ENCODE measurements at places on chromosomes 2 and 18. TPM values are rescaled to one million over a fixed set of nuclear protein-coding genes. Genes with fewer than 3 reads are reported as not detected.
A peak's percentile ranks its signal among the peaks of the same experiment; 100 is the strongest.

DNA sequence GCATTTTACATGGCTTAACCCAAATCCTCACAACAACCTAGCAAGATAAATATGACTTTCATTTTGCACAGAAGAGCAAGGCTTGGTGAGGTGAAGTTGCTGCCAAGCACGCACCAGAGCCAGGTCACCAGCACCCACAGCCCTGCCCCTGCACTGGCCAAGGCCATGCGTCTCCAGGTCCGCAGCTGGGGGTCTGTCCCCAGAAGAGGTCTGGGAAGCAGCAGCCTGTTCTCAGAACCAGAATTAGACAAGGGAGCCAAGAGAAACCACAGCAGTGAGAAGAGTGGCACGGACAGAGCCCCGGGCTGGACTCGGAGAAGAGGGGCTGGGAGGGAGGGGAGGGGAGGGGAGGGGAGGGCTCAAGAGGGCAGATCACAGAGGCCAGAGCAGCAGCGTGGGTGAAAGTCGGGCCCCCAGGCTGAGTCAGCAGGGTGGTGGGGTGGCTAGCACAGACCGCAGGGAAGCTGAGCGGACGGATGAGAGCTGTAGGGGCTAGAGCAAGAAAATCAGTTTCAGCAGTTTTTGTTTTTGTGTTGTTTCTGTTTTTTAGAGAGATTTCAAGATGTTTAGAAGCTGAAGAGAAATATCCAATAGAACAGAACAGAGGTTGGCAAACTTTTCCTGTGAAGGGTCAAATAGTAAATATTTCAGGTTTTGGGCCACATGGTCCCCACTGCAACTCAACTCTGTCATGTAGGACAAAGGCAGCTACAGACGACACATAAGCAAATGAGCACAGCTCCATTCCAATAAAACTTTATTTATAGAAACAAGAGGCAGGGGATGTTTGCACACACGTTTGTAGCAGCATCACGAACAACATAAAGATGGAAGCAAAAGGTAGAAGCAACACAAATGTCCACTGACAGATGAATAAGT, 7.4 kb upstream of the MTERF4 start:
- DNase-seq: no peak

- DNase-seq: peak; percentile 52
These were observed 58.1 kb upstream of the SLC66A3 start for GRCh38 chr2:11097038-11097720.

DNA sequence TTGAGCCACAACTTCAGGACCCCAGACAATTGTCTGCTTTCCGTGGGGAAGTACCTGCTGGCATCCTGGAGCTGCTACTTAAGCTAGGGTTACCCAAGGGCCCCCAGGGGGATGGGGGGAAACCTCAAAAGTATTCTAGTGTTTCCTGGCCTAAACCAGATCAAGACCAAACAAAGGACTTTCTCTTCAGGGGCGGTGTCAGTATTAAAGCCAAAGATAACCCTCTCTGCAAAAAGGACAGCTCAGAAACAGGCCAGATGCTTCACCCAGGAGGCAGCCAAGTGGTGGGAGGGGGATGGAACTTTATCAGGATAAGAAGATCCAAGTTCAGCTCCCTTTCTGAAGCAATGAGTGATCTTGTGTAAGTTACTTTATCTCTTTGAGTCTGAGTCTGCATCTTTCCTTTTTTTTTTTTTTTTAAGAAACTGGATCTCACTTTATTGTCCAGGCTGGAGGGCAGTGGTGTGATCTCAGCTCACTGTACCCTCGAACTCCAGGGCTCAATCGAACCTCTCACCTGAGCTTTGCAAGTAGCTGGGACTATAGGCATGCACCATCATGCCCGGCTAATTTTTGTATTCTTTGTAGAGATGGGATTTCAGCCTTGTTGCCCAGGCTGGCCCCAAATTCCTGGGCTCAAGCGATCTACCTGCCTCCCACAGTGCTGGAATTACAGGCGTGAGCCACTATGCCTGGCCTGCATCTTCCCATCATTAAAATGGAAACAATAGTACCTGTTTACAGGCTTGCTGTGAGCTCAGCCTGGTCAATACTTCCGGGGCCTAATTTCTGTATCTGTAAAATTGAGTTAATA, 151.8 kb upstream of the PTPRM start:
- peak; percentile 72 for DNase-seq

GRCh38 chr2:73292906-73293533, 328 bp downstream of the EGR4 start:
- no peak for DNase-seq

DNA sequence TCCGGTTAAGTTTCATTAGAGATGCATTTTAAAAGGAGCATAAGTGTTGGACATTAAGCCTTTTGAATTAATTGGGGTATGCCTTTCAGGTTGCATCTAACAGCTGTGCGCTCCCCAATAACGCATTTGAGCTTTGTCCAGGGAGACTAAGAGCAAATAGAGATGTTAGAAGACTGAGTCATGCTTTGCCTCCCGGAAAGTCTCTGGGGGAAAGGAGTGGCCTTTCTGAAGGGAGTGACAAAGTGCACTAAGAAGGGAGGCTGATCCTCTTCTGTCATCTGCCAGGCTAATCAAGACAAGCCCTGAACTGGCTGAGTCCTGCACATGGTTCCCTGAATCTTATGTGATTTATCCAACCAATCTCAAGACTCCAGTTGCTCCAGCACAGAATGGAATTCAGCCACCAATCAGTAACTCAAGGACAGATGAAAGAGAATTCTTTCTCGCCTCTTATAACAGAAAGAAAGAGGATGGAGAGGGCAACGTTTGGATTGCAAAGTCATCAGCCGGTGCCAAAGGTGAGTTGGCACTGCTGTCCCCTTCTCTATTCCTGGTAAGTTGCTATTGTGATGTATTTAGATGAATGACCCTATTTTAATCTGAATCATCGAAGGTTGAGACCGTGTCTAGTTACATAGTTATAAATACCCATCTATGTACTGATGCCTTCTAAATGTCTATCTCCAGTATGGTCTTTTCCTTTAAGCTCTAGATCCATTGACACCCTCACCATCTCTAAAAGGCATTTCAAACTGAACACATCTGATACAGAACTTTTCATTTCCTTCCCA, 12.1 kb downstream of the TTL start:
- peak; percentile 77 for DNase-seq

GRCh38 chr2:85697096-85697495, 2.9 kb downstream of the GNLY start:
- no peak for DNase-seq

DNA sequence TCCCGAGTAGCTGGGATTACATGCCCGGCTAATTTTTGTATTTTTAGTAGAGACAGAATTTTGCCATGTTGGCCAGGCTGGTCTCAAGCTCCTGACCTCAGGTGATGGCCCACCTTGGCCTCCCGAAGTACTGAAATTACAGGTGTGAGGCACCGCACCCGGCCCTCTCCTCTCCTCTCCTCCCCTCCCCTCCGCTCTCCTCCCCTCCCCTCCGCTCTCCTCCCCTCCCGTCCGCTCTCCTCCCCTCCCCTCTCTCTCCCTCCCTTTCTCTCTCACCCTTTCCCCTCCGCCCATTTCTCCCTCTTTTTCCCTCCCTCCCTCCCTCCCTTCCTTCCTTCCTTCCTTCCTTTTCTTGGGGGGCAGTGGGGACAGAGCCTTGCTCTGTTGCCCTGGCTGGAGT, 28.4 kb downstream of the CD8B start:
- DNase-seq: no peak

- no peak for DNase-seq
These were observed 92.7 kb upstream of the ASAP2 start for GRCh38 chr2:9113916-9114315.

- peak; percentile 87 for DNase-seq
These were observed 1.7 kb upstream of the POLR2D start for GRCh38 chr2:127859712-127860085.

DNA sequence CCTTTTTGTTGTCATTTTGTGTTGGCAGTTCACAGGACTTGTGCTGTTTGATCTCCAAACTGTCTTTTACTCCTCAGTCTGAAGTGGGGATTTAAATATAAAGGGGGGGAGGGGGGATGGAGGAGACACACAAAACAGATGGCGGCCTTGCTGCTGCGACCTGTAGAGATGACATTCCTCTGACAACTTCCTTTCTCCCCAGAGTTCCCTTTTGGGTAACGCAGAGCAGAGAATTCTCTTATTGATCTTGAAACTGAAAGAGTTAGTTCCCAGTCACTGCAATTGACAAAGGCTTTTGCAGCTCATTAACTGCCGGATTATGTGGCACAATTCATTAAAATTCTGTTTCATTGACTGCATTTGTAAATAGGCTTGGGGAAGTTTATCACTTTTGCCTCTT, 279.3 kb downstream of the TSN start:
- no peak for DNase-seq

DNA sequence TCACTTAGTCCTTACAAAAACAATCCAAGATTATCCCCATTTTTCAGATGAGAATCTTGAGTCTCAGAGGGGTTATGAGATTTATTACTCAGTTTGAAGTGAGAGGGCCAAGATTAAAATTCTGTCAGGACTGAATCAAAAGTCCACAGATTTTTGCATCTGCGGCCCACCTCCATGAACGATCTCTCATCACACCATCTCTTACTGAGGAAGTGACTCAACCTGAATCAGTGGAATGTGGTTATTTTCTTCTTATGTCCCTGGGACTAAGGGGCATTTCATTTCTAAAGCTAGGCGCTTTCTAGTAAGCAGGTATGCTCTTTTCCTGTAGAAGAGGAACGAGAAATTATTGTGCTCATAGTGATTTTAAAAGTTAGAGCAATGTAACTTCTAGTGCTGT, 360.3 kb upstream of the SPHKAP start:
- peak; percentile 78 for DNase-seq

- DNase-seq: no peak
These were observed 69.6 kb downstream of the MDH1 start for GRCh38 chr2:63658176-63658968.

GRCh38 chr2:137747509-137747908, 216.8 kb upstream of the HNMT start:
- no peak for DNase-seq

- DNase-seq: no peak
These were observed 797 bp downstream of the KLHL14 start for GRCh38 chr18:32771871-32772580.

GRCh38 chr2:126982935-126983334, 84.2 kb downstream of the TEX51 start:
- no peak for DNase-seq

GRCh38 chr2:128374001-128374710, 55.5 kb upstream of the HS6ST1 start:
- peak; percentile 70 for DNase-seq

- DNase-seq: no peak
These were observed 103.7 kb downstream of the CTAGE1 start for GRCh38 chr18:22314001-22314400.

DNA sequence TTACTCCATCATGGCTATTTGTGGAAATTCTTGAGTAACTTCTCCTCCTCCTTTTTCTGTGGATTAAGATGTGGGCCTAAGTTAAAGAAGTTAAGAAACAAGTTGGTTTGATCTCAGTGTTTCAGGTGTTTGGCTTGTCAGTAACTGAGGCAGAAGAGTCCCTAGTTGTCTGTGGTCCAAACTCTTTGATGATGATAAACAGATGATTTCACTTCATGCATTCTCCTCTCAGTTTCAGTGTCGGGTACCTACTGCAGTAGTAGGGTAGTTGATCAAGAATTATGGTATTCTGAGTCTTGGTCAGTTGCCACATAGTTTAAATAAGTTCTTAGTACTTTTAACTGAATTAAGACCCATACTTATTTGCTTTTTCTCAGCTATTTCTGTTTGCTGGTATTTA, 85.6 kb downstream of the NCOA1 start:
- no peak for DNase-seq

- DNase-seq: no peak
These were observed 68.9 kb downstream of the ZNF521 start for GRCh38 chr18:25282896-25283703.

- DNase-seq: no peak
These were observed 228.4 kb downstream of the FHOD3 start for GRCh38 chr18:36525913-36526312.

DNA sequence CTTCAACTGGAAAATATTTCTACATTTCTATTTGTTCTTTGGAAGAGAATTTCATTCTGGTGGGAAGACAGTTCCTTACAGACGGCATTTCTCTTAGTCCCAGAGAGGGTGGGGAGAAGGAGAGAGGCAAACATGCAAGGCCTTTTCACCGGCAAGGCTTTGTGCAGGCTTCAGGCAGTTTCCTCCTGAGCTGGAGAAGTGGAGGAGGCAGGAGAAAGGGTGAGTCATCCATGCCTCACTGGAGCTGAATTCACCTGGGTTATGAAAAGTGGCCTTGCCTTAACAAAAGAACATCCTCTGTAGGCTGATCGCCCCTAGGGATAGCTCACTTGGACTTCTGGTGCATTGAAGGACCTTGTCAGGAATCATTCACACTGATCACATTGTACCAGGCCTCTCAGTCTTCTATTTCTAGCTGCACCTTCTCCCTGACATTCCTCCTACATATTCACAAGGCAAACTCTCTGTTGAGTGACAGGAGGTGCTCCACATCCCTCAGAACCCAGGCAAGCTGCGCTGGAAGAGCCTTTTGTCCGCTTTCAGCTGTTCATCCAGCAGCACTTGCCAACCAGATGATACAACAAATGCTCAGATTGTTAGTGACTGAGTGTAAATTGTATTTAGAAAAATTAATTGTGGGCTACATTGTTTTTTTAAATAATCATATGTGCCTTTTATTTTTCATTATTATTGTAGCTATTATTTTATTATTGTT, 796.1 kb downstream of the DCDC2C start:
- peak; percentile 7 for DNase-seq

GRCh38 chr2:141037361-141037760, 1093.5 kb downstream of the LRP1B start:
- no peak for DNase-seq

DNA sequence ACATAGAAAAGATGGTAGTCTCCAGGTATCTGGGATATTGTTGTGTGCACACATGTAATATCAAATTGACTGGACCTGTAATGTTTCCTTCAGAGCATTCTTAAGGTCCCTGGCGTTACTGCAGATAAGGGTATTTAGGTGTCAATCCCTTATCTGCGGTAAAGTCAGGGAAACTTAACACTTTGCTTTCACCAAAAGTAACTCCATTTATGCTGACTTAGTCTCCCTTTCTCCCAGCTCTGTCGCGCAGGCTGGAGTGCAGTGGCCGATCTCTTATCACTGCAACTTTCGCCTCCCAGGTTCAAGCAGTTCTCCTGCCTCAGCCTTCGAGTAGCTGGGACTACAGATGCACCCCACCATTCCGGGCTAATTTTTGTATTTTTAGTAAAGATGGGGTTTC, 1.8 kb downstream of the CNNM3 start:
- no peak for DNase-seq

Gene EDAR
- 0.03 TPM for total RNA-seq

Gene NGEF
- not detected for total RNA-seq

Gene SRD5A2
- not detected for total RNA-seq

Gene CD8B2
- not detected for total RNA-seq

Gene EFR3B
- total RNA-seq: 0.58 TPM

Gene FBXO36
- total RNA-seq: 1.9 TPM

Gene WNT10A
- 2.8 TPM for total RNA-seq

Gene HOXD13
- total RNA-seq: not detected

Gene GPR35
- total RNA-seq: 0.07 TPM

Gene ZBTB7C
- total RNA-seq: under 0.01 TPM

Gene DSC3
- total RNA-seq: 140 TPM

Gene NPAS2
- 14.6 TPM for total RNA-seq

Gene SERPINB7
- total RNA-seq: 190 TPM

Gene CLEC4F
- total RNA-seq: not detected

Gene FBXO15
- total RNA-seq: 0.56 TPM

Data from foreskin keratinocyte (primary cell).